ENCODE measurements at places on chromosomes 3 and 15.

DNA sequence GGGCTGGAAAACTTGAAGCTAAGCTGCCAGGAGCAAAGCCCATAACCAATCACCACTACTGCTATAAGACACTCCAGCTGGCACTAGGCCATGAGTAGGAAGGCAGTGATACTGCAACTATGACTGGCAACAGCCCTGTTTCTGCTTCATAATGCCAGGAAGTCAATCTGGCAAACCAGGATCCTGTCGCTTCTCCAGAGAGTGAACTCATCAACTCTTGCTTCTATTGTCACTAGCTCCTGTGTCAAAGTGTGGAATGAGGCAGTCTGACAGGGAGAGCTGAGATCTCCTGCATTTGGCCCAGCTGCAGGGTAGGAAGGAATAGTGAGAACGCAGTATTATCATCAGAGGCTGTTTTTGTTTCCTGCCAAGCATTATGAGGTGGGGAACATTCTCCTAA is 105.3 kb downstream of the CTNNB1 start:
- DNase-seq, result no peak

- no peak for DNase-seq
Measured at GRCh38 chr3:12439161-12439940, 44.9 kb upstream of the TSEN2 start.

GRCh38 chr3:138474163-138474562 is 39.7 kb downstream of the ESYT3 start:
- no peak for DNase-seq

DNA sequence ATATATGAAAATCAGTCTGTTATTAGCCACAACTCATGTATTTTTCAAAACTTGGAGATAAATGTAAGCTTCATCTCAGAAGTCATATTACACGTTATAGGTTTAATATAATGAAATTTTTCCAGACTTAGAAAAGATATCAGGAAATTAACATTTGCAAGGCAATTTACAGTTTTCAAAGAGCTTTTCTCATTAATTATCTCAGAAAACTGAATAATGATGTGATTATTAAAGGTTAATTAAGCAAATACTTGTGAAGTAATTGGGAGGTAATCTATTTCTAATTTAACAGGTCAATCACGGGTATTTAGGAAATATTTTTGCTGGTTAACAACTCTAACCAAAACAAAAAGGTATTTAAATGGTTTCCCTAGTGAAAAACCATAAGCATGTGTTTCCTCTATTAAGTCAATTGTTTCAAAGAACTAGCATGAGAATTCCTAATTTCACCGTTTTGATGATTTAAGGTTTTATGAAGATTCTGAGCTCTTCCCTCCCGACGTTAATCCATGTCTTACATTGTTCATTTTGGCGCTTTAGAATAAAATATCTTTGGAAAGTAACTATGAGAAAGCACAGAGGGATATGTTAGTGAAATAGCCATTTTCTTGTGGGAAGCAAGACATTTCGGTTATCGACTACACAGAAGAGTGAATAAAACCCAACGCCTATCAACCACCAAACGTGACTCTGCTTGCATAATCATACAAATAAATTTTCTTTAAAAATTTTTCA is 1.5 kb upstream of the NEO1 start:
- DNase-seq, result no peak

GRCh38 chr3:32531010-32531647 is 28.5 kb upstream of the CMTM6 start:
- no peak for DNase-seq

GRCh38 chr3:162491952-162492351 is 995.3 kb downstream of the OTOL1 start:
- DNase-seq, result peak; percentile 24

DNA sequence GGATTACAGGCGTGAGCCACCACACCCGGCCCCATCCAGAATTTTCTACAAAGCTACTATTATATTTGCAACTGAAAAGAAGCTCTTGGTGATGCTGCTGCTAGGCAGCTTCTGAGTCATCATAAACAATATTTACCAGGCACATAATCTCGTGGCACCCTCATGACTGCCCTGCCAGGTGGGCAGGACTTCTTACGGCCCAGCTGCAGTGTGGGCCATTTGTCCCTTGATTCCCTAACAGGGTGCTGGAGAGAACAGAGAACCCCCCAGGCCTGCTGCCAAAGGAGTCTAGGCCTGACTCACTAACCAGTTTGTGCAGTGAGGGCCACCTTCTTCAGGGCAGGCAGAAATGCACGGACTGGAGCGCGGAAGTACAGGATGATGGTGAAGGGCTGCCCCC is 4.9 kb downstream of the EPB42 start:
- DNase-seq, result no peak

- DNase-seq, result no peak
Measured at GRCh38 chr3:130894130-130894985, 474 bp downstream of the ATP2C1 start.

- DNase-seq, result no peak
Measured at GRCh38 chr3:139934613-139935015, 371 bp upstream of the CLSTN2 start.

GRCh38 chr15:86178845-86179244 is 99.2 kb downstream of the AGBL1 start:
- no peak for DNase-seq

DNA sequence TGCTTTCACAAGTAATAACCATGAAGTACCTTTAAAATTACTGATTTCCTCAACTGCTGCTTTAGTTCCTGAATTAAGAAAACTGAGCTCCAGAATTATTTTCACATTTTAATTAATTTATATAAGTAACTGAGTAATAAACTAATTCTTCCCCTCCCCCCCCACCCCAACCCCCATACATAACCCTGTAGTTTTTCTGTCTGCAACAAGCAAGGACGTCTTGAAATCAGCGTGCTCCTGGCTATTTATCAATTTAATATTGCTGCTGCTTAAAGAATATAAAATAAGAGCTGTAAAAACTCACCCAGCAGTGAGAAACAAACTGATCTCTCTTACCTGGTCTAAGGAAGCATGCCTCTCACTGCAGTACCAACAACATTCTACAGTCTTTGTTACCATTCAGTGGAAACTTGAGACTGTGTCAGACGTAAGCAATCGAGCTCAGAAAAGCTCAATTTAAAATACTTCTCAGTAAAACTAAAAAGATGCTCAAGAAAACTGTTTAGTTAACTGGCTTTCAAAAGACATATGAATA is 121.0 kb downstream of the TFDP2 start:
- peak; percentile 57 for DNase-seq

DNA sequence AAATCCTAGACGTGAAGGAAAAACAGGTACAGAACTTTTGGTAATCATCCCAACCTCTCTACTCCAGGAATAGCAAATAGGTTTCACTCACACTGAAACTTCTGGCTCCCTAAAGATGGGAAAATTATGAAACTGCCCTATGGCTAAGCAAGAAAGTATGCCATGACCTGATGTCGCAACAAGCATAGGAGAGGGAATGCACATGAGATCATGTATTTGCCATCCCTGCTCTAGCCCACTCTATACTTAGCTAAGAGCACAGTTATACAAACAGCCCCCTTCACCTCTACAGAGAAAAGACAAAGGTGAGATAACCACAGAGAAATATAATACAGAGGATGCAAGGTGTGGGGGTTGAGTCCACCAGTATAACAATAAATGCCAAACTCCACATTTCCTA is 102.7 kb downstream of the TBC1D5 start:
- DNase-seq, result peak; percentile 75

DNA sequence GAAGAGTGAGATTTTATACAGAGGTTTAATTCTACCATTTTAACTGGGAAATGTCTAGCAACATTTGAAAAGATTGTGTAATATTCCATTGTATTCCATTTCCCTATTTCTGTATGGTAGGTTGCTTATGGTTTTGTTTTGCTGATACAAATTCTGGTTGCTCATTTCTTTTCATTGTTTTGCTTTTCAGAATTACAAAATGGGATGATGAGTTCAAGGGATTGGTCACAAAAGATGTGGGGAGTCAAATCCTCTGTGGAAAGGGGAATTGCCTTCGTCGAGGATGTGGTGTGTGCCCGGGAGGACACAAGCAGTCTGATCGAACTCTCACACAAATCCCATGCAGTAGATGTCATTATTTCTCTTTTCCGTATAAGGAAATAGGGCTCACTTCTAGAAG is 18.3 kb downstream of the SLCO3A1 start:
- no peak for DNase-seq

- no peak for DNase-seq
Measured at GRCh38 chr3:54955496-54955895, 27.6 kb upstream of the LRTM1 start.

- no peak for DNase-seq
Measured at GRCh38 chr3:1252061-1252430, 159.2 kb downstream of the CNTN6 start.

DNA sequence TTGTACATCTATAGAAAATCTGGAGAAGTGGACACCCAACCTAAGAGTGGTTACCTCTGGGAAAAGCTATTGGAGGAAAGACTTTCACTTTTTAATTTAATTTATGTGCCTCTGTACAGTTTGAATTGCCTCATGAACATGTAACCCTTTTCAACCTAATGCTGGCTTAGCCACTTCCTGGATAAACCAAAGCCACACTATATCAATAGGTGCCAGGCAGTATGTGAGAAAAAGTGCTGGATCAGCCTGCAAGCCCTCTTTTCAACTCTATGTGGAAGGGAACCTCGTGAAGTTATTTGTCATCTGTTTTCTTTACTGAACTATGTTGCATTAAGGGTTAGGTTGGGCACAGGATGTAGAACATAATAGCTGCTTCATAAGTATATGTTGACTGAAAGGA is 9.3 kb upstream of the TOPAZ1 start:
- DNase-seq, result no peak

DNA sequence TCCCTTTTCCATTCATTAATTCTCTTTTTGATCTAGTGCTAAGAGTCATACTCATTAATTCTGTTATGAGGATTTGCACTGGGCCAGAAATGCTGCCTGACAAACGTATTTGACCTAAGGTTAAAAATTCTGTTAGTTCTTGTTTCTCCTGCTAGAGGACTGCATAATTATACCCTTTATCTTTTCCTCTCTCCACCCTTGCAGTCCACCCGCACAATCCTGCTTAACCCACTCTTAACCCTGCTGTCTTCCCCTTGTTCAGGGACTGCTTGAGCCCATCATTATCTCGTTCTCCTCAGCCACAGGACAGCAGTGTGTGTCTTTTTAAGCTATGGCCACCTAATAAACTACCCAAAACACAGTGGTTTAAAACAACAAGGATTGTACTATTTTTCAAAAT is 31.1 kb upstream of the DYNC1LI1 start:
- DNase-seq, result no peak

Measured in non-pigmented ciliary epithelial cell (primary cell).